Upper lobe of left lung (tissue), 6 donors: ENCODE measurements at places on chromosomes 1 and 21.

DNA sequence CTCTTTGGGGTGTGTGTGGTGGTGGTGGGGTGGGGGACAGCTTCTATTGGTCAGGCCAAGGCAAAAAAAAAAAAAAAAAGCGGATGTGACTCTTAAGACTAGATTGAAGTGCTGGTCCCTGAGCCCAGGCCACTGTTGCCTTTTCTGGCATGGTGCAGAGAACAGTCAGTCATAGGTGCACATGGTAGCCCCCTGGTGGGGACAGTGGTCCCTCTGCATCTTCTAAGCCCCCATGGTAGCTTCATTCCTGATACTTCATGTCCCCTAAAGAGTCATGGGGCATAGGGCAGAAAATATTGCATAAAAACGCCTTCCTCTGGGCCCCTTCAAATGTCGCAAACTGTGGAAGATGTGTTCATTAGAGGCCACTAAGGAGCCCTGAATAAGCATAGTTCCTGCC is 371.8 kb downstream of the NPHP4 start:
- DNase-seq = no peak

DNA sequence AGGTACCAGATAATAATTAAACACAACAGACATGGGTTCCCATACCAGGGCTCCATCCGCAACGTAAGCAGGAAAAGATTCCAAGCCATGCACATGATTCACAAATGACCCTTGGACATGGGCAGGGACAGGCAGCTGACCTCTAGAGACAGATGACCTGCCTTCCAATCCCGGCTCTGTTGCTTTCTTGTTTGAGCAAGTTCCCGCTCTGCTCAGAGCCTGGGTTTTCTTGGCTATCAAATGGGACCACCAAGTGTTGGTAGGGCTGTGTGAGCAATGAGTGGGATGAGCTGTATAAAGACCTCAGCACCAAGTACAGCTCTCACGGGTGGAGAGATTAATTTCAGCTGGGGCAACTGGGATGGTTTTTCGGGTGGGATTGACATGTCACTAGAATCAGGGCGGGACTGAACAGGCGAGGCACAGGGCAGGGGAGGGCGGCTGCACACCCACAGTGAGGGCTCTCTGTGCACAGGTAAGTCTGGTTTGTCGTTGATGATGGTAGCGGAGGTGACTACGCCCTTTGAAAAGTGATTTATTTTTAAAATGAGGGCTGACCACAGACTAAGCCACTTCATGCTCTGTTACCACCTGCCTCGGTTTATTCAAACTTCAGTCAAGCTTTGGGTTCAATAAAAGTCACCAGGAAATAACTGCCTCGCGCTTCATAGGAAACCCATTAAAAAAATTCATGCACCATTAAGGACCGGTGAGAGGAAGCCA is 57.5 kb upstream of the IFFO2 start:
- DNase-seq = no peak

- DNase-seq = no peak
Measured at GRCh38 chr1:113401728-113402127, 11.4 kb downstream of the MAGI3 start.

DNA sequence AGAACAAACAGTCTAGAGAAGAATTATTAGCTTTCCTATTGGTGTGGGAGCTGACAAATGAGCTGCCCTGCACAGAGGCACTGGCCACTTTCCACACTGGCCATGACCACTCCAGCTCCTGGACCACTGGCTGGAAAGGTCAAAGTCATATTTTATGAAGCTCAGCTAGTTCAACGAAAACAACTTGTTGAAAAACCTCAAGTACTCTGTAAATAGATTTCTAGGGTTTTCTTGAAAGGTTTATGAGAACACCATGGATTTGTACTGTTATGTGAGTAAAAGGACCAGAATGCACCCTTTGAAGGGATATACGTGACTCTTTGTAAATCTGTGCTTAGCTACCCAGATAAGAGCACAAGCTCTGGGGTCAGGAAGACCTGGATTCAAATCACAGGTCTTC is 54.5 kb upstream of the FGGY start:
- DNase-seq = no peak

DNA sequence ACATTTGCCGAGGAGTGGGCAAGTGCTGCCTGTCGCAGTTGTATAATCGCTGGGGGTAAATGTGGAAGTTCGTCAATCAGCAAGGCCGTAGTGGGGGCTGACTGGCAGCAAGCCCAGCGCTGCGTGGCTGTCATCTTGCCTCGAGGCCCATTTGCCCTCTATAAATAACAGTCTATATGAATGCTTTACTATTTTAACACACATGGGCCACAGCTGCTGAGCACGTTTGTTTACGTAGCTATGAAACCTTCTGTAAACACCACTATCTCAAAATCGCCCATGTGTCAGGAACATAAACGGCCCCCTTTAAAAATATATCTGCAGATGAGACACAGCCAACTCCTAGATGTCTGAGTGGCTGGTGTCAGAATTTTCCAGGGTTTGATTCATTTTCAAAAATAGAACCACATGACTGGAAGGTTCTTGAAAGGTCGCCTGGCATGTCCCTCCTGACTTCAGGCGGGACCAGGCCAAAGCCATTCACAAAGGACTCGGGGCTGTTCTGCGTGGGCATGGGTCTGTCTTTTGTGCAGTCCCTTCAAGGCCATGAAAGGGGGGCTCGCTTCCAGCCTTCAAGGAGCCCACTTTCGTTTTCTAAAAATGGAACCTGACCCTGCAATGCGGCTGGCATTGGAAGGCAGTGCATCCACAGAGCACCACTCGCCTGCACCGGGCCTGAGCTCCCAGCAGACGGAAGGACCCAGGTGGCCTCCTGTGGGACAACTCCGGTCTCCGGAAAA is 205.5 kb downstream of the KCNJ6 start:
- no peak for DNase-seq

- no peak for DNase-seq
Measured at GRCh38 chr1:225654277-225654597, 1.3 kb upstream of the ENAH start.

DNA sequence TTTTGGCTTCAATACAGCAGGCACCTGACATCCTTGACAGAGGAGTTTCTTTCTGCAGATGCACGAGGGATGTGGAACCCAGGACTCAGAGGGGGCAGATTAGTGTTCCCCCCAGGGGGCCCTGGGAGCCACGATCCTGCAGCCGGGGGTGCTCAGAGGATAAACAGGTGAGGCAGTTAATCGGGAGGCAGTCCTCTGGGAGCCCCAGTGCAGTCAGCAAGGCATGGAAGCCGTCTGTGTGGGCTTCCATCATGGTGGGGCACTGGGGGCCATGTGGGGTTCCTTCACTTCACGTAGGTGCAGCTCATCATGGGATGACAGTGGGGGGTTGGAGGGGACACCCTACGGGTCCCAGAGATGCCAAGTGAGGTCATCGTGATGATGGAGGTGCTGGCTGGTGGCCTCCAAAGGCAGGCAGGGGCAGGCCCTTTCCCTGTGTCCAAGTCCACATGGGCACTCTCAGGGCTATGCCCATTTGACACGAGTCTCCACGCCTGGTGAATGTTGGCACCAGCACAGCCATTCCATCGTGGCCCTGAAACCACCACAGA is 59.3 kb upstream of the ABCG1 start:
- DNase-seq = no peak

DNA sequence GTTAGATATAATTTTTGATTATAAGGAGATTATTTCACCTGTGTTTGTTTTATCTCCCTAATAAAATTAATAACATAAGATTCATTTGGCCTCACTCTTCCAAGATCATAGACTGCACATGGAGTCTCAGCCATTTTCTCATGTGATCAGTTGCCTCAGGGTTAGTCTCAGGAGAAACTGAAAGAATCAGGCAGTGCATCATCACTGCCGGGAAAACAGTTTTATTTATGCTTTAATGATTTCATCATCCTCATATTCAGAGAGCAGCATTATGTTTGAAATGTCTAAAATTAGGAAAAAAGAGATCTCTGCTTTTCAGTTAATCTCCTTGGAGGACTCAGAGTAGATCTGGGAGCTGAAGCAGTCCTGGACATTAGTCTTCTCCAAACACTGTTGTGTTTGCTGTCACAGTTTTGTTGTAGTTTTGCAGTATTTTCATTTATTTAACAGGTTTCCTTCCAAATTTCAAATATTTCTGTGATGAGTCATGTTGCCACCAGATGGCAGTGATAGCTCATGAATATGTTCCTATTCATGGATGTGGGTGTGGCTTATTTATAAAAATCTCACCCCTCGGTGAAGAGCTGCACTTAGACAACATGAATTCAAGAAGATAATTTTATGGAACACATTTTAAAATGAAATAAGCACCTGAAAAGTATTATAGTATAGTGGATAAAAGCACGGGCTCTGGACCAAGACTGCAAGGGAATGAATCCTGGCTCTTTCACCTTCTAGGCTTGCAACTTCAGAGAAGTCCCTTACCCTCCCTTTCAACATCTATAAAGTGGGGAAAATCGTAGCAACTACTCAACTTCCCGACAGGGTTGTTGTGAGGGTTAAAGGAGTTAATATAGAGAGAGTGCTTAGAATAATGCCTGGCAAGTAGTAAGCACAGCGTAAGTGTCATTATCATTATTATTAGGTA is 31.2 kb downstream of the CHD1L start:
- no peak for DNase-seq

GRCh38 chr1:17123196-17124045 is 4.2 kb upstream of the PADI2 start:
- DNase-seq = no peak

DNA sequence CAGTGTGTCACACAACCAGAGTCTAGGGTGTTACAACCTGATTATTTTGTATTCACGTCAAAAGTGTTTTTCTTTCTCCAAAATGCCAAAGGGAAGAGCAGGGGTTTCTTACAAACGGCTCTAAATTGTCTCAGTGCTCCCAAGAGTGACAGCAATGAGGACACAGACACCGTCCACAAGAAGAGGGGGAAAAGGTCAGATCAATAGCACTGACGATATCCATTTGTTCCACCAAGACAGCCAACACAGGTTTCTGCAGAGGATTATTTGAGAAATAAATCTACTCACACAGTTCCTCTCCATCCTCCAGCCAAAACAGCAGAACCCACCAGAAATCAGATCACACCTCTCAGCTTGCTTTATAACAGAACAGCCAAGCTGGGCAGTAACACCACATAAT is 193.9 kb downstream of the SEC16B start:
- DNase-seq = no peak

DNA sequence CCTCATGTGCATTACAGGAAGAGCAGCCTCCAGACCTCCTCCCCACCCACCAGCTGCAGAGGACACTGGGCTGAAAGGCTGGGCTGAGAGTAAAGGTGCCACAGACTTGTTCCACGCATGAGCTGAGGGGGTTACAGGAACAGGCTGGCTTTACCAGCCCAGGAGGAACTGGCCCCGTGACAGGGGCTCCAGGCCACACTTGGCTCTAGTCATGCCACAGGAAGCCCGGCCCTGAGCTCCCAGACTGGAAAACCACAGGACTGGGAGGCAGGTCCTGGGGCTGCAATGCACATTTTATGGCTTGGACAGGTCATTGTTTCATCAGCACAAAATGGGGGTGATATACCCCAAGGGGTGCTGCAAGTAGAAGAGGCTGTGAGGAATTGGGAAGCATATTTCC is 35.6 kb downstream of the GPA33 start:
- DNase-seq = no peak

GRCh38 chr21:38211321-38211720 is 45.5 kb upstream of the KCNJ15 start:
- DNase-seq = no peak

DNA sequence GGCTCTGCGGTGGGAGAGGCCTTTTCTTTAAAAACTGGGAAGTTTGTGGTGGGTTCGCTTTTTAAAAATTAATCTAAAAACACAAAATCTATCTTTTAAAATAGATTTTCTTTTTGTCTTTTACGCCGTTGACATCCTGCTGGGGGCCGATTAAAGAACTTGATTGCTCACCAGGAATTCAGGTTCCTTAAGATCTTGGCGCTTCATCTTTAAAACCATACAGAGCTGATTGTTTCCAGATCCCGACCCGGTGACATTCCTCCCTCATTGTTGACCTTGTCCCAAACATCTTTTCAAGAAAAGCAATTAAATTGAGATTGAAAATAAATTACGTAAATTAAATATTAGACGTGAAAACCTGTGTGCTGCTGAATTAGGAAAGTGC is 546 bp upstream of the ZNF697 start:
- DNase-seq = no peak

- peak; percentile 17 for DNase-seq
Measured at GRCh38 chr1:41874903-41875411, 43.8 kb downstream of the HIVEP3 start.

GRCh38 chr1:29842130-29842529 is 605.8 kb downstream of the PTPRU start:
- no peak for DNase-seq

GRCh38 chr1:160935527-160936258 is 18.9 kb downstream of the ITLN2 start:
- no peak for DNase-seq

DNA sequence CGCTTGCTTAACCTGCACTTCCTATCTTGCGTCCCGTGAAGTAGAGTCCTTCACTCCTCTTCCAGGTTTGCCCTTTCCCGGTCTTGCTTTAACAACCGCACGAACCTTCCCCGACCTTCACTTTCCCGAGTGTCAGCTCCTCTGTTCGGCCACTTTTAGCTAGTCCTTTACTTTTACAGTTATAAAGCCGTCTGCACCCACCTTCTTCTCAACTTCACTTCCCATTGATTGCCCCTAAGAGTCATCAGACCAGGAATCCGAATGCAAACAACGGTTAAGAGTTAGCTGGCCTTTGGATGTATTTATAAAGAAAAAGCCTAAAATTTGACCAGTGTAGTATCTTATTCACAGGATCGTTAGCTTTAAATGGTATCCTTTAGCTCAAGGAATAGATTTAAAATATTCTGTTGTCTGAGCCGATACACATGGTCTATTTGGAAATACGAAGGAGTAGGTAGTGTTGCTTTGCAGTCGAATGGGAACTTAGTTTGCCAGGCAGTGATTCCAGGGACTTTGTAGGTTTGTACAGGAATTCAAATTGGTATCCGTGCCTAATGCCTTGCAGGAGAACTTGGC is 1.4 kb downstream of the PPP2R5A start:
- DNase-seq = no peak
